ENCODE measurements at places on chromosomes 11 and 22.

- no peaks in the 10 kb centered on the region for H3K4me1 ChIP-seq
- H3K27ac ChIP-seq = no peak overlapping the region
- no peaks in the 10 kb centered on the region for H3K27me3 ChIP-seq
- H3K4me3 ChIP-seq = no peak overlapping the region
- no peak for DNase-seq
Measured at GRCh38 chr11:22162756-22163155, 30.1 kb upstream of the ANO5 start.

GRCh38 chr22:37621352-37621860 lies 12.8 kb downstream of the GGA1 start:
- no peaks in the 10 kb centered on the region for H3K4me1 ChIP-seq
- peaks cover 61% of the 10 kb centered on the region for H3K36me3 ChIP-seq
- H3K27me3 ChIP-seq = no peaks in the 10 kb centered on the region

- peaks cover 5% of the 10 kb centered on the region for H3K4me1 ChIP-seq
- H3K27me3 ChIP-seq = peaks cover 11% of the 10 kb centered on the region
- H3K27ac ChIP-seq = peak within 1 kb of the TSS; percentile 91
- peaks cover 19% of the 10 kb centered on the region for H3K36me3 ChIP-seq
- peak within 1 kb of the TSS; percentile 67 for H3K4me3 ChIP-seq
Measured at GRCh38 chr11:45917623-45918330, at the start of gene PEX16. Gene PEX16 (minus strand): TSS chr11:45917877. CDS start chr11:45917811, 66 bp downstream.

DNA sequence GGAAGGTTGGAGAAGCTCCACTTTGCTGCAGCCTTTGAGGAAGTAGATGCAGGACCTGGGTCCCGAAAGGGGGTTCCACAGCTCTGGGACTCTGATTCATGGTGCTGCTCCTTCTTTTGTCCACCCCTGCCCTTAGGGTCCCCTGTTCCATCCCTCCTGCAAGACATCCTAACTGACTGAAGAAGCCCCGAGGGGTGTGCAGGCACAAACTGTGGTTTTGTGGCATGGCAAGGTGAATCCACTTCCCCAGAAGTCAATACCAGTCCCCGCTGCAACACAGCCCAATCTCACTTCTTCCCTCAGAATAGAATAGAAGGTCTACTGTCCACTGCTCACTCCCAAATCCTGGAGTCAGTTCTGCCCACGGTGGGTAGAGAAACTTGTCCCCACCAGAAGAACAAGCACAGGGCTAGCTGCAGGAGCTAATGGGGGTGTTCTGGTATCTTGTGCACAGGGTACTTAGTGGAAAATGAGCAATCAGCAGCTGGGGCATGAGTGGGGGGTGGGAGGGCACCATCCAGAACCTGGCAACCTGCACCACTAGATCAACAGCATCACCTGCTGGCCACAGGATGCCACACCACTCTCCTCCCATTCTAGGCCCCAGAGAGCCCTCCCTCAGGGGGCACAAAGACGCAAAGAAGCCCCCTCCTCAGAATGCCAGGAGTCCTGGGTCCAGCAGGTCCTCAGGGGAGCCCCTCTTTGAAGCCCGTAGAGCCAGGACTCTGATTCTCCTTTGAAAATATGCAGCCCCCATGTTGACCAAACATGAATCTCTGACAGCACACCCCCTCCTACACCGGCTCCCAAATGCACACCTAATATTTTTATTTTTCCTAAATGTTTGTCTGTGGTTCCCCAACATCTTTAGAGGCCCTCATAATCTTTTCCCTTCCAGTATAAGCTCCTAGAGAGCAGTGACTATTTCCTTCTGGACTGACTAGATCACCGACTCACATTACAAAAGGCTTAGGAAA lies 14.1 kb downstream of the SPATA19 start:
- no peak for DNase-seq
- H3K36me3 ChIP-seq = no peaks in the 10 kb centered on the region
- H3K27ac ChIP-seq = no peak overlapping the region

GRCh38 chr11:112292785-112293407 lies 32.2 kb upstream of the PLET1 start:
- peak; percentile 94 for DNase-seq
- peak overlapping the region; percentile 88 for H3K27ac ChIP-seq
- peaks cover 33% of the 10 kb centered on the region for H3K4me1 ChIP-seq

DNA sequence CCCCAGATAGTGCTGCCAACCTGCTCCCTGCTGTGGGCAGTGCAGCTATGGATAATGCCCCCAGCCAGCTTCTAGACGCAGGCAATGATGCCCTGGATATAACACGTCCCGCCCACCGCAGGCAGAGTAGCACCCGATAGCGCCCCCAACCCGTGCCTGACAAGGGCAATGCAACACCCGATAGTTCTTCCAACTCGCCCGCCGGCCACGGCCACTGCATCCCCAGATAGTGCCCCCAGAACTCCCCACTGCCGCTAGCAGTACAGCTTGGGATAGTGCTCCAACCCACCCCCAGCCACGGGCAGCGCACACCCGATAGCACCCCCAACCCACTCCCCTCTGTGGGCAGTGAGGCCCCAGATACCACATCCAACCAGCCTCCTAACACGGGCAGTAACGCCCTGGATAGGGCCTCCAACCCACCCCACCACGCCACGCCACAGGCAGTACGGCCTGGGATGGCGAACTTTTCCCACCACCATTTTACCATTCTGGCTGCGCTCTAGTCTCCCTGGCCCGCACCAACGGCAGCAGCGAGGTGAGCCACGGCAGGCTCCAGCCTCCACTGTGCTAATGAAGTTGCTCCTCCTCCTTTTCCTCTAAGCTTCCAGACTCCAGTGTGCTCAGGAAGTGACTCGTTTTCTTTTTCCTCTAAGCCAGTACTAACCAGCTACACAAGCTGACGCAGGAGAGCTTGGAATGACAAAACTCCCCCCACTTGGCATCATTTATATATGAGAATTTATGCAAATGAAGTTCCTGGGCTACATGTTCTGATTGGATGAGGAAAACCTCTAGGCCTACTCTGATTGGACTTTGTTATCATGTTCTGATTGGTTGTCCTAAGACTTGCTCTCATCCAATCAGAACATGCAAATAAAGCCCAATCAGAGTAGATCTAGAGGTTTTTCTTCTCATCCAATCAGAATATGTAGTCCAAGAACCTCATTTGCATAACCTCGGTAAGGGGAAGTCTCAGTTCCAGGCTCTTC lies 3.0 kb upstream of the RFPL3 start:
- no peak for DNase-seq
- no peaks in the 10 kb centered on the region for H3K36me3 ChIP-seq
- no peaks in the 10 kb centered on the region for H3K27me3 ChIP-seq
- no peaks in the 10 kb centered on the region for H3K4me1 ChIP-seq
- no peak overlapping the region for H3K4me3 ChIP-seq
- no peak overlapping the region for H3K27ac ChIP-seq

GRCh38 chr11:42669248-42669976 lies 642.4 kb upstream of the API5 start:
- no peaks in the 10 kb centered on the region for H3K27me3 ChIP-seq
- no peaks in the 10 kb centered on the region for H3K4me1 ChIP-seq
- H3K27ac ChIP-seq = no peak overlapping the region

DNA sequence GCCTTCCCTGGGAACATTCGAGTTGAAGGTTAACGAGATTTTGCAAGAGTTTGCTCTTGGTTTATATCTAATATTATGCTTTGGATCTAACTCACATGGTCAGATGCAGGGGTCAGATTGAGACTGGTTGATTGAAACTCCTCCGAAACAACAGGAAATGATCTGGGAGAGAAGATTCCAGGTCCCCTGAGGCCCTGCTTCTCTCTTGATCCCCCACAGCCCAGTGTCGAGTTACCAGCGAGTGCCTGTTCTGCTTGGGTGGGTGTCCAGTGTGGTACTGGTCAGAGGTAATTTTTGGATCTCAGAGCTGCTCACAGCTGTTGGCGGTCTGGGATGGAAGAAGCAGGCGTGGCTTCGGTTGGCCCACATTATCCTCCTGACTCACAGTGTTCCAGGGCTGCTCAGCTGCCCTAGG lies 9.2 kb downstream of the FBLN1 start:
- H3K4me3 ChIP-seq = no peak overlapping the region
- H3K4me1 ChIP-seq = peaks cover 12% of the 10 kb centered on the region
- no peaks in the 10 kb centered on the region for H3K27me3 ChIP-seq
- no peaks in the 10 kb centered on the region for H3K36me3 ChIP-seq
- peak; percentile 87 for DNase-seq
- peak overlapping the region; percentile 70 for H3K27ac ChIP-seq

DNA sequence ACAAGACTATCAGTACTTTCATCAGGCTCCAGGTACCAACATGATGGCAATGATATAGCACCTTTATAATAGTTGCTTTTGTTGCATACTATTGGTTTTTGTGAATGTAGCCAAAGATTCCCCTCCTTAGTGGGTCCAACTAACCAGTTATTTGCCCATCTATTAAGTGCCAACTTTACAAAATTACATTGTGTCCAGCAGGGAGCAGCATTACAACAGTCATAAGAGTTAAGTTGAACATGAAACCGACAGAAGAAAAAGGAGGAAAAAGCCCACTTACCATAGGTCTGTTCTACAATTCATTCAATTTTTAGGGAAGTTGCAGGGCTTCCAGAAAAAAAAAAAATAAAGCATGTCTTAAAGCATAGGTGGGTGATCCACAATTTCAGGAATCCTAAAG lies 21.6 kb downstream of the IMMP1L start:
- no peak for DNase-seq
- H3K4me1 ChIP-seq = no peaks in the 10 kb centered on the region
- no peak overlapping the region for H3K4me3 ChIP-seq
- no peak overlapping the region for H3K27ac ChIP-seq
- H3K36me3 ChIP-seq = no peaks in the 10 kb centered on the region

Measured in ascending aorta (tissue), 2 donors.